Activated CD8-positive, alpha-beta memory T cell treated with anti-CD3 and anti-CD28 coated beads for 48 hours (primary cell): ENCODE measurements at places on chromosomes 5 and 9.

DNA sequence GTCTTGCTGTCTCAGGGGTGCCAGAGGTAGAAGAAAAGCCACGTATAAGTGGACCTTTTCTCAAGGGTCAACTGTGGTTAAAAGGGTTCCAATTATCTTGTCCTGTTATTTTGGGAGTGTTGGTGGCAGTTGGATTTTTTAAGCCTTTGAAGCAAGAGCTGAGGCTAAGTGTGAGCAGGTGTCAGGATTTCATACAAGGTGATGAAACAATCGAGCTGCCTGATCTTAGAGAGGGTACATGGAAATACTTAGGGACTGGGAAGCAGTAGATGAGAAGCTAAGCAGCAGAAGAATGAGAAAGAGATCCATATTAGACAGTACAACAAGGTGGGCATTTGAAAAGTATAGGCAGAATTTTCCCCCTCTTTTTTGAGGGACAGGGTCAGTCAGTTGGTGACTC lies 23.6 kb downstream of the FOCAD start:
- no peak for DNase-seq

- no peak for DNase-seq
Measured at GRCh38 chr9:93823245-93824072, 131.7 kb downstream of the BARX1 start.

GRCh38 chr5:39448506-39449128 lies 23.8 kb upstream of the DAB2 start:
- no peak for DNase-seq

DNA sequence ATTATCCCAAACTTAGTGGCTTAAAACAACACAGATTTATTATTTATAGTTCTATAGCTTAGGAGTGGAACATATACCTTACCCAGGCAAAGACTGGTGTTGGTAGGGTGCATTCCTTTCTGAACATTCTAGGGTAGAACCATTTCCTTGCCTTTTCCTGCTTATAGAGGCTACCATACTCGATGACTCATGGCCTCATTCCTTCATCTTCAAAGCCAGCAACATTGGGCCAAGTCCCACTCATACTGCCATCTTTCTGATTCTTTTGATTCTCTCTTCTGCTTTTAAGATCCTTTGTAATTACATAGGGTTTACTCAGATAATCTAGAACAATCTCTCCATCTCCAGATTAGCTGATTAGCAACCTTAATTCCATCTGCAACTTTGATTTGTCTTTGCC lies 452.7 kb upstream of the KLF4 start:
- no peak for DNase-seq

DNA sequence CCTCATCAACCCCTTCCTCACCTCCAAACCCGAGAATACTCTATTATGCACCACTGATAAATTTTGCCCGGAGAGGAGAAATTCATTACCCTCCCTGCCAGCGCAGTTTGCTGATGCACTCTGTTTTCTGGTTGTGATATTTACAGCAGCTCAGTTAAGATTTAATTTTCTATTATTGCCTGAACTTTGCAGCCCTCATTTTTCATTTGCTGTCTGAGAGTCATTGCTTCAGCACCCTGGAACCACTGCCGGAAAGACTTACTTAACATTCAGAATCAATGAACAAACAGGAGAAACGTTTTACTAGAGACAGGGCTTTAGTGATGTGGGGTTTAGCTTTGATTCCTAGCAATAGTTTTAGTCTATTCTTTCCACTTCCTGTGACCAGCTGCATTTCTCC lies 56.7 kb upstream of the MAMDC2 start:
- no peak for DNase-seq

DNA sequence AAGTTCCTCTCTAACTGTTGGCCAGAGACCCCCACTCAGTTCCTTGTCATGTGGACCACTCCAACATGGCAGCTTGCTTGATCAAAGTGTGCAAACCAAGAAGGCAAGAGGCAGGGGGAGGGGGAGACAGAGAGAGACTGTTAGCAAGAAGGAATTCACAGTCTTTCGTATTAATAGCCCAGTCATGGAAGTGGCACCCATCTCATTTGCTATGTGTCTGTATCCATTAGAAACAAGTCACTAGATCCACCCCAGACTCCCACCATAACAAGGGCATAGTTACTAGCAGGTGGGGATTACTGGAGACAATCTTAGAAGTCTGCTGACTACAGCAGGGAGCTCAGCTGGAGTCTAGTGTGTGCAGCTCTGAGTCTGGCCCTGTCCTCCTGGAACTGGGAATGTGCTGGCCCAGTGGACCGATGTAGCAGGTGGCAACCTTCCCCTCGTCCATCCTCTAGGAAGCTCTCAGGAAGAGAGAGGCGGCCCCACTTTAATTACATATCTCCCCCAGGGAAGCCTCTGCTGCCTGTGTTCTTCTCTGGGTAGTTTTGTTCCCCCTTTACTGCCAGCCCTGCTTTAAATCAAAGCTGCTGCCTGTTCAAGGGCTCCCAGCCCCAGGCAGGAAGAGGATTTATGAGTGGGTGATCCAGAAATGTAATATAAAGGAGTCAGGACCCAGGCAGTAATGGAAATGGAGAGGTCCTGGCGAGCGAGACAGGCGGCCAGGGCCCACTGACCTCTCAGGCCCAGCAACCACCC lies 47.8 kb upstream of the ALDH1B1 start:
- DNase-seq, result no peak

- DNase-seq, result no peak
Measured at GRCh38 chr9:108894225-108894997, 32.3 kb downstream of the ACTL7A start.

- no peak for DNase-seq
Measured at GRCh38 chr5:128551476-128551875, 13.4 kb upstream of the FBN2 start.

DNA sequence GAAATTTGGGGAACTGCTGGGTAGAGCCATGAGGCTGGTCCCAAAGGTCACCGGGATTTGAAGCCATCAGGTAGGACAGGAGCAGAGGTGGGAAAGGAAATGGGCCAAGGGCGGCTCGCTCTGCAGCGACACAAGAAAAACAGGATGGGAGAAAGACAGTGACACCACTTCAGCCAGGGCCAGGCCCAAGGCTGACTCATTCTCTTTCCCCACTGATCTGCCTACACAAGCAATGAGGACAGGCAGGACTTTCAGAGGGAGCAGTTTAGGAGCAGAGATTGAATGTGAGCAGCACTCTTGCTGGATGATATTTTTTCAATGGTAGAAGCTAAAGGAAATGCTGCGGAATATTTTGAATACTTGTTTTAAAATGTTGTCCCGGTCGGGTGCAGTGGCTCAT lies 3.5 kb downstream of the RUFY1 start:
- no peak for DNase-seq
